T-helper 17 cell (primary cell): ENCODE measurements at places on chromosomes 7 and 10.

DNA sequence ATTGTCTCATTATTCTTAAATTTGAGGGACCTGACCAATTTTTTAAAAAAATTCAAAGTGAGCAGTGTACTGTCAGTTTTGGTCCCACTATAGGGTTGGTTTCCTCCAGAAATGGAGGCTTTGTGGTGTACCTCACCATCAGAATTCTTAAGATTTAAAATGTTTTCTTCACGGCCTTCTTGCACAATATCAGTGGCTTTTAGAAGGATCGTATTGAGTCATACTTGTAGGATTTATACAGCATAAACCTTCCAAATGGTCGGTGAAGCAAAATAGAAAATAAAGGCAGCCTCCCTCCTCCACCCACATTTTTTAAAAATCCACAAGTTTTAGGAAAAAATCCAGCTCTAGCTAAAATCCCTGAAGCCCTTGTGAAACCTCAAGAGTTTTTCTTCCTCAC, 126.4 kb downstream of the RNLS start:
- DNase-seq = no peak

DNA sequence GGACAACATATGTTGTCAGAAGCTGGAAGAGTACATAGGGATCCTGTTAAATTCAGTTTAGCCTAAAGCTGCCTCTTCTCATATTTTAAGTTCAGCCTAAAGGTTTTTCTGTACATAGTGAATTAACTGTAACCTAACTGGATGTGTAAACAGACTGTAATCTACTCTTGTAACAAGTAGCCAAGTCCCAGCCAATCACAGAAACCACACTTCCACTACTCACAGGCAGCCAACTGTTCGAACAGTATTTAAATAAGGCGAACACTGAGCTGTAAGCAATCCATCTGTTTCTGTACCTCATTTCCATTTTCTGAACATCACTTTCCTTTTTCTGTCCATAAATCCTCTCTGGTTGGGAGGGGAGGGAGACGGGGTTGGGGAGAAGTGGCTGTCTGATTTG, 15.0 kb upstream of the STN1 start:
- no peak for DNase-seq

GRCh38 chr7:14630048-14630447, 272.5 kb downstream of the DGKB start:
- DNase-seq = no peak

DNA sequence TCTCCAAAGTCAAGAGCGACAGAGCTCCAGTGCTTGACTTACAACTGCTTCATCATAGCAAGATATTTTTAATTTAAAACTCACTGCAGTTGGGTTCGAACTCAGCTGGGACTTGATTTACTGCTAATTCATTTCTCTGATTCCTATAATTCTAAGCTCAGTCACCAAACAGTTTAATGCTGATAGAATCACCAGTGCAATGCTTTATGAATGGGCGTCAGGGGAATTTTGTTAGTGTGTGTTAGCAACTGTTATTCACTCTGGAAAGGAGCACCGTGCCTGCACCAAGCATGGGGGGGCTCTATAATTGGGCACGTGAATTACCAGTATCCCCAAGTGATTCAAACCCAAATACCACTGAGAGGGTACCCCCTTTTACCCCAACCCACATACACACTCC, 10.4 kb downstream of the PLXNA4 start:
- DNase-seq = no peak
